ENCODE measurements at places on chromosomes 3 and 15.

- DNase-seq: no peak
These were observed 118.8 kb upstream of the ADPGK start for GRCh38 chr15:72902245-72902918.

DNA sequence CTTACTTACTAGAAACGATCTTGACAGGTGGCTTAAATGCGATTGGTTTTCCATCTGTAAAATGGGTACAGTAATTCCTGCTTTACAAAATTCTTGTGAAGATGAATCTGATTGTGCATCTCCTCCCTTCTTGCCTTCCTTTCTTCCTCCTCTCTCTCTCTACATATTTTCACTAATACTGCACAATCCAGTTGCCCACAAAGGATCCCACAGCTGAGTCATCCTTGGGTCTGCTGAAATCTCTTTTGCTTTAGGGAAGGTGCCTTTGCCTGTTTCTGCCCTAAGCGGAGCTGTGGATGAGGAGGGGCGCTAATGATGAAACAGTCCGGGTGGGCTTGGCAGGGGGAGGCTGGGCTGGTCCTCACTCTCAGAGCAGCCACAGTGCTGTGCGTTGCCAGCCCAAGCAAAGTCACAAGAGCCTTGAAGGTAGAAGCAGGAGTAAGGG is 46.1 kb downstream of the AMOTL2 start:
- no peak for DNase-seq

GRCh38 chr15:31500766-31501449 is 174.3 kb downstream of the KLF13 start:
- DNase-seq: no peak

DNA sequence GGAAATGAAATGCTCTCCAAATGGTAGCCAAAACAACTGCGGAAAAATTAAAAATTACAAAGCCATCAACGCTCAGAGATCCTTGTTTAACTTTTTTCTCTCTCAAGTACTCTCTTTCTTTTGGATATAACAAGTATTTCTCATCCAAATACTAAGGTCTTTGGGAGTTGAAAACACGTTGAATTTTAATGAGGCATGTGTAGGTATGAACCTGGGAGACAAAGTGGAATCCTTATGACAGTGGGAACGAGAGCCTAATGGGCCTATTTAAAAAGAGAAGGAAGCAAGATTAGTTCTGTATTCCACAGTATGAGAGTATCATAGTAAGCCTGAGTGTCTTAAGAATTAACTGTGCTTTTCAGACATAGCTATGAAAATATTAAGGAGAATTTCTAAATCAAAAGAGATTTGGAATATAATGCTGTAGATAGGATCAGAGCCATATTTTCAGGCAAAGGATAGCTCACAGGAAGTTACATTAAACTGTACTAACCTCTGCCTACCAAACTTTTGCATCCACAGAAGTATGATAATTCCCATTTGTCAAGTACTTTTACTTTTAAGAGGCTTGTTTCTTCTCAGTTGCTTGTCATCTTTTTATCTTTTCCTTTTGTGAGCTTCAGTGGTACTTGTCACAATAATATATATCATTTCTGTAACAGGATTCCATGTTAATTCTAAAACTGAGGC is 759 bp downstream of the CD96 start:
- DNase-seq: peak; percentile 28

GRCh38 chr3:155370764-155371503 is 77.5 kb upstream of the STRIT1 start:
- DNase-seq: no peak

Measured in CD4-positive, alpha-beta T cell treated with Interferon alpha-2 for 1 hour (primary cell).